ENCODE measurements at places on chromosomes 2 and 18.

- DNase-seq, result no peak
These were observed 407.6 kb downstream of the DSEL start for GRCh38 chr18:67108894-67109293.

GRCh38 chr2:236573066-236573929 lies 3.7 kb downstream of the ACKR3 start:
- DNase-seq, result no peak

DNA sequence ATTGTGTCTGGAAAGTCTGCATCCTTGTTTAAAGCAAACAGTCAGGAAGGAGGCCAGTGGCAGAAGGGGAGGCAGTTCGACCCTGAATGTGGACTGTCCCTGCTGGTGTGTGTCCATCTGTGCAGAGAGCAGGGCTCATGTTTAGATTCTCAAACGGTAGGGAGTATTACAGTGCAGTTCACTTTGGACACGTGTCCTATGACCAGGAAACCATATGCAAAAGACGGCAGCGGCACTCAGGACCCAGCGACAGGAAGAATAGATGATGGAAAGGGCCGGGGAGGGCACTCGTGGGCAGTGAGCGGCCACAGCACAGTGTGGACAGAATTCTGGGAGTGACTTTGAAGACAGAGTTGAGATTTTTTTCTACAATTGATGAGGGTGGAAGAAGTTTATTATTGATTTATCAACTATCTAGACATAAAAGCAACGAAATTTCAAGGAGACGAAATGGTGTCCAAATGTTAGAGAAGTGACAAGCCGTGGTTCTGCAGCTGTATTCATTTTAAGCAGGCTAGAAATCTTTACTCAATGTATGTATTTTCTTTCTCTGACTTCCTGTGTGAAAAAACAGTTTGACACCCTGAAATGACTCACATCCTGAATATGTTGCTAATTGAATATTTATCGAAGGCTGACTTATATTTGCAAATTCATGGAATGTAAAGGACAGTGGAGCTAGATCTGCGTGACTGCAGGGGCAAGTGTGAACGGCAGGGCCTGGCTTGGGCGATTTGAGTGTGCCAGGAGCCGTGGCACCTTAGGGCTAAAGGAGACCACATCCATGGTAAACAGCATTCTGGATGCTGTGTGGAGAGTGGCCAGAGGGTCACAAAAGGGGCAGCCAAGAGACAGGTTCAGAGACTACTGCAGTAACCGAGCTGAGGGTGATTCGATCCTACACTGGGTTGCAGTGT lies 214.2 kb downstream of the PTGR3 start:
- DNase-seq, result peak; percentile 48

GRCh38 chr2:126849991-126850535 lies 48.6 kb upstream of the TEX51 start:
- no peak for DNase-seq

GRCh38 chr2:214536625-214537024 lies 125.8 kb downstream of the VWC2L start:
- DNase-seq, result no peak

DNA sequence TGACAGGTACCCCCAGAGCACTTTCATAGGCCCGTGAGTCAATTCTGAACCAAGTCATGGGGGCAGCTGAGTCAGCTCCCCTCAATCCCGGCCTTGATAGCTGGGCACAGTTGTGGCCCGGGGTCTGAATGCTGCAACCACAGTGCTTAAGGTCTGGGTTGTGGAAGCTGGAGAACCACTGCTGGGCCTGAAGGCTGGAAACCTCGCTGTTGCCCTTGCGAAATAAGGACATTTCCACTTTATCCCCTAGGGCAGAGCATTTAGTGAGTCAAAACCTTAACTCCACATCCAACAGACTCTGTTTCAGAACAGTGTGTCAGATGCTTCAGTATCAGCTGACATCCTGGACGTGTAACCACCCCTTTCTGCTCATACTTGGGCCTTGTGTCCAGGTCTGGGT lies 58.6 kb downstream of the SP110 start:
- DNase-seq, result no peak

DNA sequence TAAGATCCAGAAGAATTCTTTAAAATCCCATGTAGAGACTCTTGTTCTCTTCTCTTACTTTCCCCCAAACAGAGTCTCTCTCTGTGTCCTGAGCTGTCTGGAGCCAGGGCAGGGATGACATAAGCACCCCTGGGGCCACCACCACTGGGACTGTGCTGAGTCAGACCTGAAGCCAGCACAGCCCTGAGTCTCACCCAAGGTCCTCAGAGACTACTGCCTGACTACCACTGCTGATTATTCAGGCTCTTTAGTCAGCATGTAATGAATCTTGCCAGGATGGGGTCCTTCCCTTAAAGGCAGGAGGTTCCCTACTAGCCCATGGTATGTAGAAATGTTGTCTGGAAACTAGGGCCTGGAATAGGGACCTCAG lies 34.9 kb upstream of the DYNC1I2 start:
- DNase-seq, result peak; percentile 15

- DNase-seq, result no peak
These were observed 20.4 kb downstream of the FMNL2 start for GRCh38 chr2:152355409-152355831.

DNA sequence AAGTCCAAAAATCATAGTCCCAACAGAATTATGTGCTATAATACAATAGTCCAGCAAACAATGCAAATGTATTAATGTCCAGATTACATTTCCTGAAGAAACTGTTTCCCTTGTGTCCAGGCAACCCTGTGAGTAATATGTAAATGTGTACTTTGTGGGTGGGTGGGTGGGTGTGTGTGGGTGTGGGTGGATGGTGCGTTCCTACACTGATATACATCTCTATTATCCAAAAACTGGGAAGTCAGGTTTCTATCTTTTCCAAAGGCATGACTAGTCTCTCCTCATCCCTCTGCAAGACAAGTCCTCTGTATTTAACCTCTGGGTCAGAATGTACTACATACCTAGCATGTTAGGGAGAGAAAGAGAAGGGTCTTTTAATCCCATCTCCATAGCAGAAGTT lies 71.6 kb downstream of the LNPK start:
- no peak for DNase-seq

DNA sequence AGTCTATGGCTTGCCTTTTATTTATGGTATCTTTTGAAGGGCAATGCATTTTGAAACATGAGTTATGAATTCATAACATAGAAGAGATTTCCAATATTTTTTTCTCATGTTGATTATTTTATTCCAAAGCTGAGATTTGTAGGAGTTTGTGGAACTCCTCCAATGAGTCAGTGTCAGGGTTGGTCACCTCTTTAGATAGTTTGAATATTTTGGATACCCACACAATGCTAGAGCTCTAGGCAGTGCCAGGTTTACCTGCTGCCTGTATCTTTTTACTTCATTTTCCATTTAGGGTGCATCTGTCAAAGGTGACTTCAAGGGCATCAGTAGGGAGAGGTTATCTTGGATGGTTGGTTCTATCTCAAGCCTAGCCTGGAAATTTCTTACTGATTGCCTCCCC lies 152.7 kb downstream of the CERS6 start:
- DNase-seq, result no peak

- peak; percentile 68 for DNase-seq
These were observed 2.5 kb downstream of the IGFBP5 start for GRCh38 chr2:216692636-216693413.

- no peak for DNase-seq
These were observed 162.0 kb downstream of the RTP5 start for GRCh38 chr2:242031481-242032019.

- no peak for DNase-seq
These were observed 24.7 kb upstream of the ALLC start for GRCh38 chr2:3633089-3633981.

GRCh38 chr2:43062058-43062457 lies 164.3 kb downstream of the ZFP36L2 start:
- DNase-seq, result no peak

Data from GM10248 (cell line).